ENCODE measurements at places on chromosomes 4 and X.

GRCh38 chr4:124276461-124276860 is 436.1 kb downstream of the ANKRD50 start:
- DNase-seq: no peak

- no peak for DNase-seq
These were observed 187.3 kb upstream of the CXCL13 start for GRCh38 chr4:77418333-77418732.

GRCh38 chrX:40996886-40997530 is 88.2 kb upstream of the USP9X start:
- DNase-seq: no peak

GRCh38 chr4:54073271-54073880 is 9.0 kb upstream of the CHIC2 start:
- DNase-seq: no peak

GRCh38 chr4:184802697-184803015 is 23.1 kb downstream of the ACSL1 start:
- no peak for DNase-seq

- no peak for DNase-seq
These were observed 1592.9 kb upstream of the TENM3 start for GRCh38 chr4:180650273-180650672.

DNA sequence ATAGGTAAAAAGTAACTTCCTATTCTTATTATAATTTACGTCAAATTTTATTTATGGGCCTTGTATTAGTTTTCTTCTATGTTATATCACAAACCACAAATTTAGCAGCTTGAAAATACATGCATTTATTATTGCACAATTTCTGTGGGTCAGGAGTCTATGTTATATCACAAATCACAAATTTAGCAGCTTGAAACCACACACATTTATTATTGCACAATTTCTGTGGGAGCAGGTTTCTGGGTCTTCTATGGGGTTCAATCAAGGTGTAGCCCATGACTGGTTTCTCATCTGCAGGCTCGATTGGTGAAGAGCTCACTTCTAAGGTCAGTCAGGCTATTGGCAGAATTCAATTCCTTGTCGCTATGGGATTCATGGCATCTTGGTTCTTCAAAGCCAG is 332.7 kb upstream of the HAND2 start:
- no peak for DNase-seq

- no peak for DNase-seq
These were observed 867.4 kb downstream of the TECRL start for GRCh38 chr4:63541828-63542227.

DNA sequence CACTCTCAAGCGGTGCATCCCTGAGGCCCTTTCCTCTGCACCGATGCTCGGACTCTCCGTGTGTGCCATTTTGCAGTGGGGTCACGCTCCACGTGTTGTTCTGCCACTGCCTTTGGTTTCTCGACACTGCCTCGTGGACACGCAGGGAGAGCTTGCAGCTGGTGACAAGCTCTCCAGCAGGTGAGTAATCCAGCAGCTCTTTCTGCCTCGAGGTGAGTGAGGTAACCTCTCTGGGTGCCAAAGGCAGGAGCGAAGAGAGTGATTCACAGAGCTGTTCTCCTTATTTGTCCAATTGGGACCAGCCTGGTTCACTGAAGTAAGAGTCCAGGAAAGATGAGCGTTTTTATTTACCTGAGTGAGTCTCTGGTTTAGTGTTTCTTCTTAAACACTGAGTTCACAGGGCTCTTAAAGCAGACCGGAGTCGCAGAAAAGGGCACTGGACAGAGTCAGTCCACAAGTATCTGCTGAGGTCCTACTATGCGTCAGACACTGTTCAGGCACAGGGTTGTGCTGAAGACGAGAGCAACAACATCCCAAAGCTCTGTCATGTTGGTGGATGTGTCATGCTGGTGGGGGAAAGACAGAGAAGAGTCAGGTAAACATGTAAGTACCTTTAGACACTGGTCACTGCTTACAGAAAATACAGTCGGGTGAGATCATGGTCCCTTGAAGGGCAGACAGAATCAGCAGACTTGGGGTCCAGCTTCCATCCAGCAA is 61.8 kb downstream of the FHDC1 start:
- DNase-seq: no peak

DNA sequence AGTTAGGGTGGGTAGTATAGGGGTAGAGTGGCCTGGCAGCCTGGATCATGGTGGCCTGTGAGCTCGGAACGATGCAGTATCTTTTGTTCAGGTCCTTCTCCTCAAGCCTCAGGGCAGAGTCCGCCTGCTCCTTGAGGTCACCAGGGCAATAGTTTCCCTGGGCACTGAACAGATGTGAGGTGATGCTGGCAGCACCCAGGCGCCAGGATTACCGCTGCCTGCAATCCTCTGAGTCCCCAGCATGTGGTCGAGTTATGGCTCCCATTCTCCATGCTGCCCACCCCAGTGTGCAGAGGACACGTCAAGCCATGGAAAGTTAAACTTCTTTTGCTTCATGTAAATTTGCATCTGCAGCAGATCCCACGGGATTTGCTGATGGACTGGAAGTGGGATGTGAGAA is 38.7 kb downstream of the NEIL3 start:
- DNase-seq: no peak

DNA sequence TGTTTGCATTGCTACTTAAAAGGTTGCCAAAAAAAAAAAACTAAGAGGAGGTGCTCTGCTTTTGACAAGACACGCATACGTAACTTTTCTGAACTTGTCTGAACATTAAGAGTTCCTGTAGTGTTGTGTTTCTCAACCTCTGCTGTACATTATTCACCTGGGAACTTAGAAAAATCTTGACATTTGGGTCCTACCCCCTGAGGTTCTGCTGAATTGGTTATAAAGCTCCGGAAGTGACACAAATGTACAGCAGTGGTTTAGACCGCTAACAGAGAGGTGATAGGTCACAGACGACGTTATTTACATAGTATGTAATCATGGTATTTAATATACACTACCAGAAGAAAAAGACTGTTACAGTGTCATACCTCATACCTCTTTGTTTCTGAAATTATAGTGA is 61.1 kb downstream of the CPEB2 start:
- no peak for DNase-seq

- DNase-seq: no peak
These were observed 11.0 kb downstream of the SH3BP2 start for GRCh38 chr4:2803624-2804448.

- DNase-seq: no peak
These were observed 523.4 kb downstream of the FAT4 start for GRCh38 chr4:125838202-125838601.

DNA sequence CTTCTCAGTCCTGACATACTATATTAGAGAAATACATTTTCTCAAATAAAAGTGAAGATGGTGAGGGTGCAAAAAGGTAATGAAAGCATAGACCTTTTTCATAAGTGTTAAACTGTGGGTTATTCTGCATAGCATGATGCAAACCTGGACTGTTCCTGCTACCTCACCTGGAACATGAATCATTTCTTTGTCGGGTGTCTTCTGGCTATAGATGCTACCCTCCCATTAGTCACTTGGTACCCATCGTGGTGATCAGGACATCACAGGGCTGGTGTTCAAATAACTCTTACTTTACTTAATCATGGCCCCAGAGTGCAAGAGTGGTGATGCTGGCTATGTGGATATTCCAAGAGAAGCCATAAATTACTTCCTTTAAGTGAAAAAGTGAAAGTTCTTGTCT is 264.7 kb upstream of the AGA start:
- DNase-seq: no peak

DNA sequence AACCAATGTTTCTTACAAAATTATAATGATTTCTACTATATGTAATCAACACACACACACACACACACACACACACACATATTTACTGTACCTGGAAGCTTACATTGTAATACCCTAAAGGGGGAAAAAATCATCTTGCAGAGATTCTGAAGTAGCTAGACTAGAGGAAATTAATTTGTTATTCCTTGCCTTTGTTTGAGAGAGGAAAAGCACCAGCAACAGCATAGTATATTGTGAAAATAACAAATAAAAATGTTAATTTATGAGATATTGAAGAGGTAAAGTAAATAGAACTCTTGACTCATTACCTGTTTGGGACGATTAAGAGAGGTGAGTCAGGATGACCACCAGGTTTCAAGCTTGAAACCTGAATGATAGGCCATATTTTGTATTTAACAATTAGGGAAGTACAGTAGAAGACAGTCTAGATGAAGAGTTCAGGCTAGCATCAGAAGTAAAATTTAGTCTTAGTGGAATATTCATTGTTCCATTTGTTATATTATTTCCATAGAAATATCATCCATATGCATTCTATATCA is 873.4 kb upstream of the PCDH10 start:
- DNase-seq: no peak

DNA sequence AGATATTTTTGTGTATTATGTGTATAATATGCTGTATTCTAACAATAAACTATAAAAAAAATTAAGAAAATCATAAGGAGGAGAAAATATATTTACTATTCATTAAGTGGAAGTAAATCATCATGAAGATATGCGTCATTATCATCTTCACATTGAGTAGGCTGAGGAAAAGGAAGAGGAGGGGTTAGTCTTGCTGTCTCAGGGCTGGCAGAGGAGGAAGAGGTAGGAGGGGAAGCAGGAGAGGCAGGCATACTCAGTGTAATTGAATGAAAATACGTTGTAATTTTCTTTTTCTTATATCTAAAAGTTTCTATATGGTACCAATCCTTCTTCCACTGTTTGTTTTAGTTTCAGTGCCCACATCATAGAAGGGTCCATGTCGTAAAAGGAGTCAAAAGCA is 9.8 kb upstream of the TMEM185A start:
- DNase-seq: no peak

- DNase-seq: no peak
These were observed 56.4 kb upstream of the HHIP start for GRCh38 chr4:144589512-144589911.

- no peak for DNase-seq
These were observed 31.5 kb upstream of the ELF2 start for GRCh38 chr4:139208404-139208945.

DNA sequence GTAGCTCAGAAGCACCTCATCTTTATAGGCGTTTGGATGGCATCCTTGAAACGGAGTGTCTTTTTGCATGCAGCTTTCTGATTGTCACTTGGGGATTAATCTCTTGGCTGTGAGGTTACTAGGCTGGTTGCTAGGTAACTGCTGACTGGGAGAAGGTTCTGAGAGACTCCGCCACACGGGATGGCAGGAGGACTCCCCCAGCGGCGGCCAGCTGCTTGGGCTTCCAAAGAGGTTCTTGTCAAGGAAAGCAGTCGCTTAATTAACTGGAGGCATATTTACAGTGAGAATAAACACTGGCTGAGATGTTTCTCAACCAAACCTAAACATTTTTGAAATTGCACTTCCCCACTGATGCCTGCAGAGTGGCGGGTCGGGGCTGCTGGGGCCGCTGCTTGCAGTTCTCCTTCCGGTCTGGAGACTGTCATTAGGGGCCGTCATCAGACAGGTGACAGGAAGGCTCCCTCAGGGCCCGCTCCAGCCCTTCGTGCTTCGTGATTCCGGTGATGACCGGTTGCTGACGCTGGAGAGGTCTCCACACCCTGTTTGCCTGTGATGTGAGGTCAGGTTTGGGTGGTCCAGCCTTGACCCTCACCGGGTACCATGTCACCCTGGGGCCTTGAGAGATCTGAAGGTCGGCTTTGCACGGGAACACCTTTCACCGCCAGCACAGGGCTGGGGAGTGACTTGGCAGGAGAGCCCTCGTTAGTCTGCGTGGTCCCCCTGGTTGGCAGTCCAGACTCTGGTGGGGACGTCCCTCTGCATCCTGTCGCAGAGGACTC is 9.1 kb downstream of the NSG1 start:
- no peak for DNase-seq

DNA sequence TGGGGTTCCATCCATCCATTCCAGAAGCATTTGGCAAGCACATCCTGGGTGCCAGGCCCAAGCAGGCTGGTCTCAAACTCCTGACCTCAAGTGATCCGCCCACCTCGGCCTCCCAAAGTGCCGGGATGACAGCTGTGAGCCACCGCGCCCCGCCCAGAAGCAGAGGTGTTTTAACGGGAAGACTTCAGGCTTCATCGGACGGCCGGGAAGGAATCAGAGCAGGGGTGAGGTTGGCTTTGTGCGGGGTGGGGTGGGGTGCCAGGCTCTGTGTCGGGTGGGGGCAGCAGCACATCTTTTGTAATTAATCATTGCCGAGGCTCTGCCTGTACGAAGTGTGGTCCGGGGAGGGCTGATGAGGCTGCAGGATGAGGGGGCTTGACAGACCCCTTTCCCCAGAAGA is 5.1 kb upstream of the SLC25A6 start:
- DNase-seq: no peak

DNA sequence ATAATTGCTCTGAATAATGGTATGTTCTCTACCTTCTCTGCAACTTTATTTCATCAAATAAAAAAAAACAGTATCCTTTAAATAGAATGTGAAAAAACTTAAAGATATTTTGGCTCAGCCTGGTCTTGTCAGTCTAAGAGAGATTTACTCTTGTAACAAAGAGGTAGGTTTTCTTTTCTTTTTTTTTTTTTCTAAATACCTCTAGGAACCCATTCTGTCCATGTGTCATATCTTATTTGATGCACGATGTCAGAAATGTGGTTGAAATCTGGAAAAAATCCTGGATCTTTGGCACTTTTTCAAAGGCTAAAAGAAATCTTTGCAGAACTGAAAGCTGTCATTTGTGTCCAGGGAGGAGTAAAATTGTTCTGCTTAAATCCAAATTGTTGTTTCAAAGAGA is 17.3 kb upstream of the FGF5 start:
- DNase-seq: no peak

DNA sequence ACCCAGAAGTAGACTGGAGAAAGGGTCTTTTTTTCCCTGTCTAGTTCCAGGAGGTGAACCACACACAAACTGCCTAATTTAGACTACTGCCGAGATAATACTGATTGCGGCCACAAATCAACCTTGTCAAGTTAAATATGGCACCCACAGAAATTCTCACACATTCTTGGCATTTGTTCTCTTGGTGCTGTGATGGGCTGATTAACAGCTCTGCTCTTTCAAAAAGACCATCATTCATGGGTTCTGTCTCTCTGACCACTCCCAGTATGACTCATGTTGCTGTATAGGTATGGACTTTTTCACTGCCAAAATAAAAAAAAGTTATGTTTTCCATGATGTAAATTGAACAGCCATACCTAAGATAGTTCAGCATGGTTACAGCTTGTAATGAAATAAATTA is 1003.5 kb upstream of the LCORL start:
- no peak for DNase-seq

- peak; percentile 12 for DNase-seq
These were observed at the start of gene RPS6KA6 for GRCh38 chrX:84187533-84188319. TSS of gene RPS6KA6 (minus strand) at chrX:84188199. CDS start at chrX:84187899, 300 bp downstream.

- no peak for DNase-seq
These were observed 14.4 kb downstream of the ADH1A start for GRCh38 chr4:99276417-99276816.

DNA sequence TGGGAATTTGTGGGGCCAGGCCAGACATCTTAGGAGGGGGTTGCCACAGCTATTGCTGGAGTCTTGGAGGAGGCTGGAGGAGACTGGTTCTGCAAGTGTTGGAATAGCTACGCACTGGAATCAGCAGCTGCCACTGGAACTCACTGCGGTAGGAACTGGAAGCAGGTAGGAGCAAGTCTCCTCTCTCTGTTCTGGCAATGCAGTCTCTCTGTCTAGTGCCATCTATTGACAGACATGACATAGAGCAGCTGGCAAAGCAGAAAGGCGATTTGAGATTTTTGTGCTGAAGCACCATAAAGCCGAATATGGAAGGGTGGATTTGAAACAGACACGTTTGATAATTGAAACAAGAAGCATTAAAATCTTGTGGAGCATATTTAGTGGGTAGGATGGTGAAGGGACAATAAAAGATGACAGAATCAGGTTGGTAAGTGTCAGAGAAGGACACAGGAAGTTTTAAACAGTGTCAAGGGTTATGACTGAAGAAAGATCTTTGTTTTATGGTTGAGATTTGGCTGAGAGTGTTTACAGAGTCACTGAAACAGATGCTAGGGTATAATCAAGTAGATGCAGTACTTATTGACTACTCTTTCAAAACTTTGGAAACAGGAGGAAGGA is 23.5 kb upstream of the SYNPO2 start:
- DNase-seq: no peak

- no peak for DNase-seq
These were observed 204.1 kb downstream of the MAPK10 start for GRCh38 chr4:86155766-86156165.

Data from NCI-H2107 (cell line).